Esophagus muscularis mucosa (tissue), 4 donors: ENCODE measurements at places on chromosomes 1 and 21. TPM values are rescaled to one million over a fixed set of nuclear protein-coding genes. Genes with fewer than 3 reads are reported as not detected.

DNA sequence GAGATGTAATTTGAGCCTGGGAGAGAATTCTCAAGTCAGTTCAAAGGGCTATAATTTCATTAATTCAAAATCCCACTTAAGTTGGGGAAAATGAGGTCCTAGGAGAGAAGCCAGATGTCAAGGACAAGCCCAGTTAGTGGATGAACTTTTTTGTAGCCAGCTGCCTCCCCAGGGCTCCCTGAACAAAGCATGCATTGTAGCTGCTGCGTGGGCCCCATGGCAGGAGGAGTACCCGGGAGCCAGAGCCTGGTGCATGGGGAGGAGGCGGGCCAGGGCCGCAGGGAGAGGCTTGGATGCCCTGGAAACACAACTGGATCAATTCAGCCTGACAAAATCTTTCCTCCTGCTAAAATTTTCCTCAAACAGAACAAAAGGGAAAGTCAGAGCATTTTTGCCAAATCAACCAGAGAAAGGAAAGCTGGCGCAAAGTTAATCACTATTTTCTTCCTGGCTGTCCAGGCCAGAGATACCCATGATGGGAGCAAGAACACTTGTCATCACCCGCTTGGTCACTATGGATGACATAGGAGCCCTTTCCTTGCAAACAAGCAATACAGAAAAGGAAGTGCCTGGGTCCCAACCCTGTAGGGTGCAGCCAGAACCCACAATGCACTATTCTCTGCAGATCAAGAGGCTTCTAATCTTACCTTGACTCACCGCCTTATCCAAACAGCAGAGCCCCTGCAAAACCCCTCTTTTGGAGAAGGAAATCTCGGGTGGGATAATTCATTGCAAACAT lies 248.1 kb upstream of the RAB4A start:
- H3K4me1 ChIP-seq: peaks cover 14% of the 10 kb centered on the region
- no peak overlapping the region for H3K27ac ChIP-seq
- H3K4me3 ChIP-seq: no peak overlapping the region
- H3K36me3 ChIP-seq: no peaks in the 10 kb centered on the region
- peak; percentile 47 for DNase-seq

UQCRH gene
- total RNA-seq: 412 TPM

- H3K27ac ChIP-seq: peak overlapping the region; percentile 22
- no peak overlapping the region for H3K4me3 ChIP-seq
- no peak for DNase-seq
- H3K27me3 ChIP-seq: no peaks in the 10 kb centered on the region
- no peaks in the 10 kb centered on the region for H3K36me3 ChIP-seq
- H3K4me1 ChIP-seq: peaks cover 3% of the 10 kb centered on the region
These were observed 66.0 kb downstream of the XCL2 start for GRCh38 chr1:168477792-168478191.

CHIA gene
- not detected for total RNA-seq

CELA3B gene
- not detected for total RNA-seq

- DNase-seq: no peak
- H3K36me3 ChIP-seq: no peaks in the 10 kb centered on the region
- H3K27ac ChIP-seq: no peak overlapping the region
- H3K4me1 ChIP-seq: peaks cover 4% of the 10 kb centered on the region
These were observed 143.4 kb downstream of the ZZZ3 start for GRCh38 chr1:77538956-77539518.

DNA sequence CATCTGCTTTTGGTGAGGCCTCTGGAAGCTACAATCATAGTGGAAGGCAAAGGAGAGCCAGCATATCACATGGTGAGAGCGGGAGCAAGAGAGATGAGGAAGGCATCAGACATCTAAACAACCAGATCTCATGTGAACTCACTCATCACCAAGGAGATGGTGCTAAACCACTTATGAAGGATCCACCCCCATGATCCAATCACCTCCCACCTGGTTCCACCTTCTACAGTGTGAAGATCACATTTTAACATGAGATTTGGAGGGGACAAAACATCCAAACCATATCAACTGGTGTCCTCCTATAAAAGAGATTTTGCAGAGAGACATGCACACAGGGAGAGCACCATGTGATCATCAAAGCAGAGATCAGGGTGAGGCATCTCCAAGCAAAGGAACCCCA lies 578.6 kb downstream of the MATN1 start:
- no peaks in the 10 kb centered on the region for H3K36me3 ChIP-seq
- no peaks in the 10 kb centered on the region for H3K4me1 ChIP-seq
- no peak for DNase-seq
- H3K27me3 ChIP-seq: no peaks in the 10 kb centered on the region
- H3K27ac ChIP-seq: no peak overlapping the region

DNA sequence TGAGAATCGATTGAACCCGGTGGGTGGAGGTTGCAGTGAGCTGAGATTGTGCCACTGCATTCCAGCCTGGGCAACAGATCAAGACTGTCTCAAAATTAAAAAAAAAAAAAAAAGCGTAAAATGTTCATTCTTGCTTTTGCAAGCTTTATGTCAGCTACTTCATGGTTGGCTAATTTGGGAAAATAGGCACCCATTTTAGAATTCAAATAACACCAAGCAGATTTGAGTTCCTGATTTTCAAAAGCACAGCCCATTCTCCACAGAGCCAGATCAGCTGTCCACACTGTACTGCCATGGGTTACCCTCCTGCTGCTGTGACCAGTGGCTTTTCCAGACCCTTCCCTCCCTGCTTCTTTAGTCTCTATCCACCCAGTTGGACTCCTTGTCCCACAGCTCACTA lies 4.4 kb downstream of the THEM5 start:
- H3K4me3 ChIP-seq: no peak overlapping the region
- no peak for DNase-seq
- H3K27me3 ChIP-seq: no peaks in the 10 kb centered on the region
- no peaks in the 10 kb centered on the region for H3K4me1 ChIP-seq
- no peak overlapping the region for H3K27ac ChIP-seq

SLC1A7 gene
- total RNA-seq: 0.69 TPM

DNA sequence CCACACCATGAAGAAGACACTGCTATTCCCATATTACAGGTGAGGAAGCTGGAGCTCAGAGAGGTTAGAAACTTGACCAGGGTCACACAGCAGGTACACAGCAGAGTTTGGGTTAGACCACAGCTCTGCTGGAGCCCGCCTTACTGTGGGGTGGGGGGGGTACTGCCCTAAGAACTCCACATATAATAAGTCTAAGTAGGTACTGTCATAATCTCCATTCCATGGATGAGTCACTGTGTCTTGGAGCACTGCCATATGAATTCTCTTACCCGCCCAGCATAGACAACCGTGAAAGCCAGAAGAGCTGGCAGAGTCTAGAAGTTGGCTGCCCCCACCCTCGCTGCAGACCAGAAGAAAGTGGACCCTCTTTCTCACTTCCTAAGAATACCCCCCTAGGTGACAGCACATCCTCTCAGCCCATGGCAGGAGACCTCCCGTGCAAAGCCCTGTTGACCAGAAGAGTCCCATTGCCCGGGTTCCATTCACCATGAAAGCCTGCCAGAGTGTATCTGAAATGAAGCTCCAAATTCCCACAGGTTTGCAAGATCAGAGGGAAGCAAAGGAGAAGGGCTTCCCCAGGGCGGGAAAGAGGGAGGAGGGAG lies 5.2 kb upstream of the PLA2G2D start:
- H3K4me3 ChIP-seq: no peak overlapping the region
- no peaks in the 10 kb centered on the region for H3K36me3 ChIP-seq
- peaks cover 13% of the 10 kb centered on the region for H3K4me1 ChIP-seq
- H3K27me3 ChIP-seq: no peaks in the 10 kb centered on the region
- no peak overlapping the region for H3K27ac ChIP-seq
- DNase-seq: no peak

DNA sequence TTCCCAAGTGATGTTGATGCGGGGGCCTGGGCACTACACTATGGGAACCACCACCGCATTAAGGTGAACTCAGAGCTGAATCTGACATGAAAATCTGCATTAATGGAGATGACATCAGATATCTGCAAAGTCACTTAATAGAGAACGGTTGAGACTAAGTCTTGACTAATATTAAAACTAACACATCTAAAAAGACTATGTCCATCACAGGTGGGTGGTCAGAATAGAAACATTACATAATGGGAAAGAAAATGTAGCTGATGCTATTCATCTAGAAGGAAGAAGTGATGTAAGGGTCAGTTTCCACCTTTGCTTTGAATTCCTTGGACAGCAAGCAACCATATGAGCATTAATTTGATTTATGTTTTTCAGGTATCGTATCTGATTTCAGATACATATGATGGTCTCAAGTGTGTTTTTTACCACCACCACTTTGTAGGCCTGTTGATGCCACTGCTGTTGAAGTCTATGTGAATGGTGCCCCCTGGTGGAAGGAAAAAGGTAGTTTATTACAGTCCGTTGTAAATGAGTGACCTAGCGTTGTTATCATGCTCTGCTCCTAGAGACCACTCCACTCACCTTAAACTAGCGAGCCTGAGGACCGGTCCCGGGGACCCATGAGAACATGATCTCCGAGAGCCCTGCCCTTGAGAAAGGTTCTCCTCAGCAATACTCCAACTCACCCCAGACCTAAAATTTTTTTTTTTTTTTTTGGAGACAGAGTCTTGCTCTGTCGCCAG lies 73.5 kb downstream of the BACH1 start:
- H3K36me3 ChIP-seq: no peaks in the 10 kb centered on the region
- H3K4me3 ChIP-seq: no peak overlapping the region
- no peaks in the 10 kb centered on the region for H3K4me1 ChIP-seq
- H3K27ac ChIP-seq: no peak overlapping the region
- H3K27me3 ChIP-seq: no peaks in the 10 kb centered on the region
- DNase-seq: no peak

HAO2 gene
- total RNA-seq: not detected

GRCh38 chr21:33619726-33620125 lies 21.8 kb downstream of the CRYZL1 start:
- no peaks in the 10 kb centered on the region for H3K27me3 ChIP-seq
- no peak for DNase-seq
- no peak overlapping the region for H3K4me3 ChIP-seq
- H3K4me1 ChIP-seq: no peaks in the 10 kb centered on the region
- H3K27ac ChIP-seq: no peak overlapping the region
- H3K36me3 ChIP-seq: peaks cover 7% of the 10 kb centered on the region

TBCE gene
- total RNA-seq: 21.6 TPM

- no peaks in the 10 kb centered on the region for H3K27me3 ChIP-seq
- no peak for DNase-seq
- peaks cover 11% of the 10 kb centered on the region for H3K36me3 ChIP-seq
- no peak overlapping the region for H3K4me3 ChIP-seq
- peaks cover 29% of the 10 kb centered on the region for H3K4me1 ChIP-seq
These were observed 3.1 kb downstream of the AGO1 start for GRCh38 chr1:35885961-35886558.

GRCh38 chr1:118486199-118486598 lies 301.2 kb upstream of the SPAG17 start:
- no peak overlapping the region for H3K4me3 ChIP-seq
- H3K27me3 ChIP-seq: no peaks in the 10 kb centered on the region
- no peaks in the 10 kb centered on the region for H3K4me1 ChIP-seq
- H3K36me3 ChIP-seq: no peaks in the 10 kb centered on the region

DNA sequence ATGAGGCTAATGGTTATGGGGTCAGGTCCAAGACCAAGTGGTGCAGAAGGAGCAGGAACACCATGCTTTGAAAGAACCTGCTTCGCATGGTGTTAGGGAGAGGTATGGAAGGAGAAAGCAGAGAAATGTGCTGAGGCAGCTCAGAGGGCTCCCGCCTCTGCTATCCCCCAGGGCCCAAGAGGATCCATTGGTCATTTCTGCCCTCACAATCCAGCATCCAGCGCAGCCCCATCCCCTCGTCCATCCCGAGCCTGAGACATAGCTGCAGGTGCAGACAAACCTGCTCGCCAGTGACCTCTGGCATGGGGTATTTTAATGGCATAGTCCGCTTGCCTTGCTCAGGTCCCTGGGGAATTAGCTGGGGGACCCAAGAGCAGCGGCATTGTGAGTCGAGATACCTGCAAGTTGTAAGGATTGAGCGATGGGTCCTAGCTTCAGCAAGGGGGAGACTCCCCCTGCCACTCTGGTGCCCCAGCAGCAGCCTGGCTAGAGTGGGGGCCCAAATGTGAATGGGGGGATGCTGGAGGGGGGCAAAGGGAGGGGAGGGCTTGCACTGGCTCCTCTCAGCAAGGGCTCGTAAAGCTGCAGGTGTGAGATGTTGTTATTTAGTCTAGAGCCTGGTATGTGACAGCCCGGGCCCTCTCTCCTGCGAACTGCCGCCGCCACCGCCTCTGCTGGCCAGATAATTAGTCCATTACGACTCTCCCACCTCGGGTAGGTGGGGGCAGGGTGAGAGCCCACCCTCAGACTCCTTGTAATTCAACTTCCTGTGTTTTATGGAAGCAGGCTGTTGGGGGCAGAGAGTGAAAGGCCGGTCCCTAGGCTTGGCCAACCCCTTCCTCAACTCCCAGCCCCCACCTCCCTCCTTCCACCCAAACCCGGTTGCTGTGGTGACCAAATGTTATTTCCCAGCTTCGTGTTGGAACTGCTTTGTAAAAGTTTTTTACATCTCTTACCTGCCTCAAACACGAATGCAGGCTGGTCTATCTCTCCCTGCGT lies 118.8 kb downstream of the RNF220 start:
- no peaks in the 10 kb centered on the region for H3K4me1 ChIP-seq
- H3K4me3 ChIP-seq: no peak overlapping the region
- no peak overlapping the region for H3K27ac ChIP-seq
- no peaks in the 10 kb centered on the region for H3K36me3 ChIP-seq
- no peak for DNase-seq
- H3K27me3 ChIP-seq: no peaks in the 10 kb centered on the region

DNA sequence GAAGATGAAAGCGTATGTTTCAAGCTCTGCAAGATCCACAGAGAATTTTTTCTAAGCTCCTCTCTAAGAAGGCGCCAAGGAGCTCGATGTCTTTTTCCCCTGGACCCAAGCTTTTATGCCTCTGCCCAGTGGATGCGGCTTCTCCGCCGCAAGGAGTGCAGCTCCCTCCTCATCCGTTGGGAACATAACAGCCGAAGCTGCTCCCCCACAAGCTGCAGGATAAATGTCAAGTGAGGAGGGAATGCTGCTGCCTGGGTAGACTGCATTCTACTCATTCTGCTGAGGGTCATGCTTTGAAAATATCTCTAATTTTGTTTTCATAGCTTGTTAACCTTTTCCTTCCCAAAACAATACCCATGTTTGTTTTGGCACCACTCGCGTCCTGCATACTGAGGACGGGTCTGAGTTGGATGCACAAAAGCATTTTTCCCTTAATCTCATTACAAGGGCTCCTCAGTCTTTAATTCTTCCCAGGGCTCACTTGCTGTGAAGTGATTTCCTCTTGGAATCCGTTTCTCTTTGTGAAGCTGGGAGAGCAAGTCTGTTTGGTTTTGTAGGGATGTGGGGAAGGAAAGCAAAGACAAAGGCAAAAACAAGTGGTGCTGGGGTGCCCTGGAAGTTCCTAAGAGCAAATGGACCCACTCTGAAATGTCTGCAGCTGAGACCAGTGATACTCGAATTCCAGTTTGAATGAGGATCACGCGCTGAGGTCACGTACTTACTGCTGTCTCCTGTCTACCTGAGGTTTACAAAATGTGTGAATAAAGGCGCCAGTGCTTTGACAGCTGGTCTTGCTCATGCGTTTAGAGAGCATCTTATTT lies 134.0 kb upstream of the IRF2BP2 start:
- peak overlapping the region; percentile 63 for H3K27ac ChIP-seq
- H3K4me3 ChIP-seq: peak overlapping the region; percentile 22
- no peak for DNase-seq
- peaks cover 4% of the 10 kb centered on the region for H3K4me1 ChIP-seq

TNFRSF4 gene
- total RNA-seq: 1.1 TPM
